ENCODE measurements at places on chromosomes 2 and 18.
A peak's percentile ranks its signal among the peaks of the same experiment; 100 is the strongest.

DNA sequence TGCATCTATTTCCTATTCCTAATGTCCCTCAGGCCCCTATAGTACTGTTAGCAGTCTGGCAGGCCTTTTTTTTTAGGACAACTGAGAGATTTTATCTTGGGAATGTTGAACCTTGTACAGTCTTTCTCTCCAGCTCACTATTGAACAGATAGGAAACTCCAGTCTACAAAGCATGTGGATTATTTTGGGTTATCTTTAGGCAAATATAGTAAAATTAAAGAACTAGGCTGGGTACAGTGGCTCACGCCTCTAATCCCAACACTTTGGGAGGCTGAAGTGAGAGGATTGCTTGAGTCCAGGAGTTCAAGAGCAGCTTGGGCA, 102.7 kb downstream of the OSBPL6 start:
- no peak for DNase-seq

DNA sequence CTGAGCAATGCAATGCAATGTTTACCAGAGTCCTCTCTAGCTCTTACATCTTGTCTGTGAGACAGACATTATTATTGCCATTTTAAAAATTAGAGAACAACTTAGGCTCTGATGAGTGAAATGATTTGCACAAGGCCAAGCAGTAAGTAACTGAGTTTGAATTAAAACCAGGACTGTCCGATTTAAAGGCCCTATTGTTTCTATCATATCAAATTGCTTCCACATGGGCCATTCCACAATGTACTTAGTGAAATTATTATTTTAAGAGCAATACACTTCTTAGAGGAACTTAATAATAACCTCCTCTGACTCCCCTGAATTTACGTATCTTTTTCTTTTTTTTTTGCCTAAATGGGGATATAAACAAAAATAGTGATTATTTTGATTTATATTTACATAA, 64.6 kb downstream of the PLCL1 start:
- DNase-seq, result no peak

- DNase-seq, result no peak
Observed at GRCh38 chr2:200791905-200792304, 19.8 kb upstream of the BZW1 start.

GRCh38 chr2:238103465-238104225, 3.5 kb downstream of the ESPNL start:
- no peak for DNase-seq

DNA sequence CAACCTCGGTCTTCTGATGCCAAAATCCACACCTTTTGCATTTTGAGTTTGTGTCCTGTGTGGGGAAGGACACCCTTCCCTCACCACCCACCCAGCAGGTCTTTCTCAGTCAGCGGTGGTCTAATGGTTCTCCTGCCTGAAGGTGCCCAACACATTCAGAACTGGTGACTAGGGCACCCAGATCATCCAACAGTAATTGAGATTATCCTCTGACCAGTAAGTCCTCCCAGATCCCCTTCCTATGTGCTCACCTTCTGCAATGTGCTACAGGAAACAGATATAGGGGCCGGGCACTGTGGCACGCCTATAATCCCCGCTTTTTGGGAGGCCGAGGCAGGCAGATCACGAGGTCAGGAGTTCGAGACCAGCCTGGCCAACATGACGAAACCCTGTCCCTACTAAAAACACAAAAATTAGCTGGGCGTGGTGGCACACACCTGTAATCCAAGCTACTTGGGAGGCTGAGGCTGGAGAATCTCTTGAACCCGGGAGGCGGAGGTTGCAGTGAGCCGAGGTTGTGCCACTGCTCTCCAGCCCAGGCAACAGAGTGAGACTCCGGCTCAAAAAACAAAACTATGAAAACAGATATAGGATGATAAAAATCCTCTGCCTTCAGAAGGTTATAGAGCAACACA, 56.2 kb downstream of the REEP1 start:
- no peak for DNase-seq

- no peak for DNase-seq
Observed at GRCh38 chr2:193806088-193806774, 1611.5 kb upstream of the TMEFF2 start.

- DNase-seq, result no peak
Observed at GRCh38 chr2:31241625-31242270, 7.8 kb downstream of the EHD3 start.

DNA sequence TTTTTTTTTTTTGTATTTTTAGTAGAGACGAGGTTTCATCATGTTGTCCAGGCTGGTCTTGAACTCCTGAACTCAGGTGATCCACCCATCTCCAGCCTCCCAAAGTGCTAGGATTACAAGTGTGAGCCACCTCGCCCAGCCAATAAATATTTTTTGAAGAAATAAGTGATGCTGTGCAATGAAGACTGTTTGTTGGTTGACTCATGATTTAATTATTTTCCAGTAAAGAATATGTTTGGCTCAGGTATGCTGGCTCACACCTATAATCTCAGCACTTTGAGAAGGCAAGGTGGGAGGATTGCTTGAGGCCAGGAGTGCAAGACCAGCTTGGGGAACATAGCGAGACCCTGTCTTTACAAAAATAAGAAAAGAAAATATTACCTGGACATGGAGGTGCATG, 41.8 kb upstream of the LPIN2 start:
- DNase-seq, result no peak

DNA sequence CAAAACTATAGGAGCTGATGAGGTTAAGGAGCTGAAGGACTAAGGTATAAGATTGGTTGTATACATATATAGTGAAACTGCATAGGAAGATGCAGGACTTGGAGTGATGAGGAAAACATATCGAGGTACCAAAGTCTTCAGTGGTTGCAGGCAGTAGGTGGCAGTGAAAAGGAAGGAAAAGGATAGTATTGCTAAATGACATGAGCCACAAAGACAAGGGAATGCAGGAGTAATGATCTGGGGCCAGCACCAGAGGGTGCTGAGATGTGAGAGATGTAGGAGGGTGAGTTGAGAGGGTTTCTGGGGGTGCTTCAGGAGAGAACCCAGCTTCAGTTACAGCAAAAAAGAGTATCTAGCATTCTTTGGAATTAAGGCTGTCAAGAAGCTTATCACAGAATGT, 172.2 kb upstream of the MYO3B start:
- no peak for DNase-seq

GRCh38 chr2:53576166-53576565, 191.4 kb upstream of the CHAC2 start:
- no peak for DNase-seq

DNA sequence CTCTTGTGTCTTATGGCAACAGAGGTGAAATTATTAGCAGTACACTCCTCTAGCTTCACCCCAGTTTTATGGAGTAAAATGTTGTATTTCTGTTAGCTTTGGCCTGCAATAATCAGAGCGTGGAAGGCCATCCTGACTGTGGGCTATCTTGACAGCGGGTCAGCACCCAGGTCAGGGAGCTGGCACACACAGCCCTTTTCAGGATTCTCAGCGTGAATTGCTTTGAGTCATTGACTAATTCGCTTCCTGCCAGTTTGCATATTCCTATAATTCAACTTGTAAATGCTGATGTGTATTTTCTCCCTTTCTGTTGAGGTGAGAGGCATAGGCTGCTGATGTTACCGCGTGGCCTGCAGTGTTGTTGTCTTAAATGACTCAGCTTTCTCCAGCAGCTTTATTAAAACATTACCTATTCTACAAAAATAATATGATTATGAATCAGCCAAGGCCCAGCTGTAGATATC, 109.6 kb upstream of the EML6 start:
- no peak for DNase-seq

DNA sequence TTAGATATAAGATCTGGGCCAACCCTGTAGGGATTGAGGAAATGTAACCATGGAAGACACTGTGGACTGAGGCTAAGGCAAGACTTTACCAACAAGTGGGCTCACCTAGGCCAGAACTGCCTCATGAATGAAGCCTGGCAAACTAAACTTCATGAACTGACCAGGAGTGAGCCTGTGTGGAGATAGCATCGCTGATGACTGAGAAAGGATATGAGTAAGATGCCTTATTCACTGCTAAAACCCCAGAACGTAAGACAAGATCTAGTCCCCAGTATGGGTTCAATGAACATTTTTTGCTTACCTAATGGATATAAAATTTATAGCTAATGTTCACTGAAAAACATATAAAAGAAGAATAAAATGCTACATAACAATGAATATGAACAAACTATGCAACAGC, 399.8 kb downstream of the SATB2 start:
- no peak for DNase-seq

GRCh38 chr18:73717570-73717969, 430.1 kb downstream of the FBXO15 start:
- DNase-seq, result no peak

DNA sequence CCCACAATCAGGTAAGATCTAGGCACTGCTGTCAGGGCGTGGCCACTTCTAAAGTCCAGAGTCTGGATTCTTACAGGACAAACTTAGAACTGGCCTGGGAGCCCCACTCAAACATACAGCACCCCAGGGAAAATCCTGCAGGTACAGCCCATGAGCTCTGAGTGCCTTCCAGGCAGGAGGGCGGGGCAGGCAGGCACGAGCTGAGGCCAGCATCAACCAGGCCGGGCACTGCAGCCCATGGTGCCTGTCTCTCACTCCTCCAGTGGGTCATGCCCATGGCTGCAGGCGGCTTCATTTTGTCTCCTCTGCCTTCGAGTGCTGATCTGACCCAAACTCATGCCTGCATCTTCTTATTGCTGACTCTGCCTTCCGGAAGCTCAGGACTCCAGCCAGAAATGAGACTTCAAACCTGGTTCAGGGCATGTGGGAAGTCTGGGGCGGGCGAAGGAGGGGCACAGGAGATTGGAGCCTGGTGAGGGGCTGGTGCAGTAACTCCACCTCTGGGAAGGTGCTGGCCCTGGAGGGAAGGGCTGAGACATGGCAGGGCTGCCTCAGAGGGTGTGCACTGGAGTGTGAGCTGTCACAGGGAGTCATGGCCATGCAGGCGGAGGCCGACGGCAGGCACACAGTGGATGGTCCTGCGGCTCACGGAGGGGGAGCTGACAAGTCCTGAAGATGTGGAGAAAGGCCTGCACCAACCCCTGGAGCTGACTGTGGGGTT, 40.5 kb downstream of the HS6ST1 start:
- peak; percentile 13 for DNase-seq

GRCh38 chr2:214807653-214808052, 1.8 kb downstream of the BARD1 start:
- no peak for DNase-seq

DNA sequence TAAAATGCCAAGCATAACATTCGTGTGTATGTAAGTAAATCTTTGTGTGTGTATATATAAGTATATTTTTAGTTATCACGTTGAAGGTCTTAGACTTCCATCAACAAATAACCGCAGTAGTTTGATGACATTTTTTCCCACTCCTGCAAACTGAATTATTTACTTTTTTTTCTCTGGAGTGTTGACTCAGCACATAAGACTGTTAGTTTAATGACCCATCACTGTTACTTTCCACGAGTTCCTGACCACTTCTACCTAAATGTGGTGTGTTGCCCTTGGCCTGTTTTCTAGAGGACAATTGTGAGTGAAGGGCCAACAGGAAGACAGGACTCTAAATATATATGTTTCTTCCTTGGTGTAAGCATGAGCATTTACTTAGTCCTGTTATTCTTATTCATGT, 71.3 kb upstream of the TXNDC2 start:
- DNase-seq, result no peak

DNA sequence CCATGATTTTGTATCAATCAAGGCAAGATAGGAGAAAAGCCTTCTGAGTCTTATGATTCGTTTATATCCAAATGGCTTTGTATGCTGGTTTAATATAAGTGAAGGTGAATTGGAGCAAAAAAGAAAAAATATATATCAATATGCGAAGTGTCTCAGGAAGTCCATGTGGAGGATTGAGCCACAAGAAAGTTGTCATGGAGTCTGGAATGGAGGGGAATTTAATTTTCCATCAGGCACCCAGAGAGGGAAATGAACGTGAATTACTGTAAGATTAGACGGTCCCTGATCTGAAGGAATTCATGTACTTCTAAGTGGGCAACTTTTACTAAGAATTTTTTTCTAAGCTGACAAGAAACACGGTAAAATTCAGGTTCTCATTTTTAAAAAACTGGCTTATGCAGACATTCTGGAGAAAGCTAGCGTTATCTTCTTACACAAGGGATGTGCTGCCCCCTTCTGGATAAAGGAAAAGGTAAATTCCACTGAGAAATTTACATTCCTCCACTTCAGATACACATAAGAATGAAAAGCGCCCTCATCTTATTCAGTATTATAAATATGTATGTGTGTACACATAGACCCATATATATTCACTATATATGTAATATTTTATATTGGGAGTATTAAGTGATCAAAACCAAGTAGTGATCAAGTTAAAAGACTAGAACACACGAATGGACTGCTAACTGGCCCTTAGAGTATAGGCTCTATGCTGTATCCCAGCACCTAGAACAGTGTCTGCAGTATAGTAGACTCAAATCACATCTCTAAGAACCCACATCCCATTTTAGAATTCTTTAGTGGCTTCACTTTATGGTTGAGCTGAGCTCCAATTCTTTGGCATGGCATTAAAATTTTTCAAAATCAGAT, 289.0 kb upstream of the TFPI start:
- DNase-seq, result no peak

GRCh38 chr18:45749918-45750689, 26.1 kb downstream of the SLC14A1 start:
- no peak for DNase-seq

Data from omental fat pad (tissue), 4 donors.